Neural progenitor cell (in vitro differentiated cells): ENCODE measurements at places on chromosomes 16 and 17. TPM values are rescaled to one million over a fixed set of nuclear protein-coding genes. Genes with fewer than 3 reads are reported as not detected.

- no peak overlapping the region for H3K27ac ChIP-seq
- H3K4me3 ChIP-seq, result no peak overlapping the region
- H3K4me1 ChIP-seq, result no peaks in the 10 kb centered on the region
- peaks cover 59% of the 10 kb centered on the region for H3K27me3 ChIP-seq
- no peaks in the 10 kb centered on the region for H3K36me3 ChIP-seq
These were observed 92.5 kb downstream of the ASIC2 start for GRCh38 chr17:33200587-33200986.

DNA sequence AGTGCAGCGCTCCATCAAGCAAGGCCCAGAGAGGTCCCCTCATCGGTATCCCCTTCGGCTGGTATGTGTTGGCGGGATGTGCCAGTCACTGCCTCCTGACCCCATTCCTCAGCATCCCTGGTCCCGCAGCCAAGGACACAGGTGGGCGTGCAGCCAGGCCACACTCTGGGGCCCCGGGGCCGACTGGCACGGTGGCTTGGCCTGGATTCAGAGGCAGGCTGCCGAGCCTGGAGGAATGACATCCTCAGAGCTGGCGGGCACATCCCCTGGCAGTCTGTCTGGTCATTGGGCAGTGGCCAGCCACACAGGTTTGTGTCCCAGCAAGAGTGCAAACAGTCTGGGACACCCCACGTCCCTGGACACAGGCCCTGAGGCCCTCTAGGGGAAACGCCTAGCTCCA, 111.1 kb downstream of the SDK2 start:
- H3K27me3 ChIP-seq, result no peaks in the 10 kb centered on the region
- no peak overlapping the region for H3K27ac ChIP-seq
- no peak for DNase-seq
- no peak overlapping the region for H3K4me3 ChIP-seq
- no peaks in the 10 kb centered on the region for H3K36me3 ChIP-seq

DNA sequence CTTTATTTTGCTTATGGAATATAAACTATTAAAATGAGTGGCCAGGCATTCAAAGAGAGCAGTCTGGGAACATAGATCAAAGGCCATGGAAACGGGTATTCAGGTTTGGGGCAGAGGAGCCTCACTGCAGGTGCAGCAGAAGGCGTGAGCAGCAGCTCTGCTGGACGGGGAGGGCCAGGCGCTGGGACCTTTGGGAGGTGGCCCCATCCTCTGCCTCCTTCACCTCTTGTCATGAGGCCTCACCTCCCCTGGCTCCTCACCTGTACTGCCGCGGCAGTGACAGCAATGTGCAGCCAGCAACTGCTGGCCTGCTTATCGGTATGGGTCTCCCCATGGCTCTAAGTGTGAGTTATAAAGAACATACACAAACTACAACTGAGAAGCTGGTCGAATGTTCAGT, 109.4 kb downstream of the CDK5R1 start:
- no peak overlapping the region for H3K27ac ChIP-seq
- no peaks in the 10 kb centered on the region for H3K27me3 ChIP-seq
- H3K36me3 ChIP-seq, result no peaks in the 10 kb centered on the region
- no peak overlapping the region for H3K4me3 ChIP-seq

GRCh38 chr17:30375661-30376060, 3.1 kb upstream of the CPD start:
- H3K27ac ChIP-seq, result no peak overlapping the region
- H3K36me3 ChIP-seq, result no peaks in the 10 kb centered on the region
- peaks cover 29% of the 10 kb centered on the region for H3K27me3 ChIP-seq
- H3K4me1 ChIP-seq, result peaks cover 24% of the 10 kb centered on the region

DNA sequence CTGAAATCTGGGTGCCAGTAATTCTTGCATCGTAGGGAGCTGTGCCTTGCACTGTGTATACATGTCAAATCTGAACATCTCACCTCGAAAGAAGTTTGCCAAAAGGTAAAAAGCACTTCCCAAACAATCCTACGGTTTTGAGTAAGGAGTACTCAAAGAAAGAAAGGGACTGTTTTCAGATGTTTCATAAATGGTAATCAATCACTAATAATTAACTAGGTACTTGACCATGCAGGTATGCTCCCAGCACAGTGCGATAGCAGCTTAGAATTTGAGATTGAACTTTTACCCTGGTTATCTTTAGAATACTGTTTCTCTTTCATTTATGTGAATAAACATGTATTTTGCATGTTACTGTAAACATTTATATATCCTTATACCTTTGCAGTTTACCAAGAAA, 39.0 kb downstream of the PRKCA start:
- no peak overlapping the region for H3K4me3 ChIP-seq
- H3K27me3 ChIP-seq, result no peaks in the 10 kb centered on the region
- no peak overlapping the region for H3K27ac ChIP-seq
- H3K4me1 ChIP-seq, result no peaks in the 10 kb centered on the region

- H3K27me3 ChIP-seq, result no peaks in the 10 kb centered on the region
- H3K27ac ChIP-seq, result peak overlapping the region; percentile 44
- peak; percentile 66 for DNase-seq
- no peaks in the 10 kb centered on the region for H3K36me3 ChIP-seq
- no peak overlapping the region for H3K4me3 ChIP-seq
These were observed 4.6 kb downstream of the ANKRD13B start for GRCh38 chr17:29597361-29598172.

DNA sequence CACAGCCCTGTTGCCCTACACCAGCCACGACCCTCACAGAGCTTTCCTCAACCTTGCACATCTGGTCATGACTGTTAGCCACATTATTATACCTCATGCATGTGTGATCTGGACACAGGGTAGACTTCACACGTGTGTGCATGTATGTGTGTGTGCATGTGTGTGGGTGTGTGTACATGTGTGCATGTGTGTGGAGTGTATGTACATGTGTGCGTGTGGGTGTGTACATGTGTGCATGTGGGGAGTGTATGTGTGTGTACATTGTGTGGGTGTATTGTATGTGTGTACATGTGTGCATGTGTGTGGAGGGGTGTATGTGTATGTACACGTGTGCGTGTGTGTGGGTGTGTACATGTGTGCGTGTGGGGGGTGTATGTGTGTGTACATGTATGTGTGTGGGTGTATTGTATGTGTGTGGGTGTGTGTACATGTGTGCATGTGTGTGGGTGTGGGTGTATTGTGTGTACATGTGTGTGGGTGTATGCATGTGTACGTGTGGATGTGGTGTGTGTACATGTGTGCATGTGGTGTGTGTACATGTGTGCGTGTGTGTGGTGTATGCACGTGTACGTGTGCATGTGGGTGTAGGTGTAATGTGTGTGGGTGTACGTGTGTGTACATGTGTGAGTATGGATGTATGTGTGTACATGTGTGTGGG, 130.2 kb downstream of the C16orf95 start:
- H3K4me1 ChIP-seq, result peaks cover 16% of the 10 kb centered on the region
- DNase-seq, result no peak
- no peak overlapping the region for H3K27ac ChIP-seq
- H3K4me3 ChIP-seq, result no peak overlapping the region
- no peaks in the 10 kb centered on the region for H3K27me3 ChIP-seq
- H3K36me3 ChIP-seq, result no peaks in the 10 kb centered on the region

DNA sequence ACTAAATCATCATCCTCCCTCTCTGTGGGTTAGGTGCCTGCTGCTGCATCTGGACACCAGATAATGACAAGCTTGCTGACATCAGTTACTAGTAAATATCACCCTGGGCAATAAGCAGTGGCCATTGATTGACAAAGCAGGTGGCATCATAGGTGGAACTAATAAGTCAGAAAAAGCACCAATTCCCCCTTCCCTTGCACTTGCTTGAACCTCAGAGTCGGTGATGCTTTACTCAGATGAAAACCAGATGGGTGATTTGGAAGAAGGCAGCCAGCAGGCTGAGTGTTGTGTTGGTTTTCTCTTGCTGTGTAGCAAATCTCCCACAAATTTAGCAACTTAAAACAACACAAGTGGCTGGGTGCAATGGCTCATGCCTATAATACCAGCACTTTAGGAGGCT, 146.9 kb upstream of the NOL11 start:
- no peaks in the 10 kb centered on the region for H3K36me3 ChIP-seq
- H3K27me3 ChIP-seq, result no peaks in the 10 kb centered on the region
- no peak for DNase-seq
- H3K27ac ChIP-seq, result no peak overlapping the region
- H3K4me1 ChIP-seq, result no peaks in the 10 kb centered on the region

DNA sequence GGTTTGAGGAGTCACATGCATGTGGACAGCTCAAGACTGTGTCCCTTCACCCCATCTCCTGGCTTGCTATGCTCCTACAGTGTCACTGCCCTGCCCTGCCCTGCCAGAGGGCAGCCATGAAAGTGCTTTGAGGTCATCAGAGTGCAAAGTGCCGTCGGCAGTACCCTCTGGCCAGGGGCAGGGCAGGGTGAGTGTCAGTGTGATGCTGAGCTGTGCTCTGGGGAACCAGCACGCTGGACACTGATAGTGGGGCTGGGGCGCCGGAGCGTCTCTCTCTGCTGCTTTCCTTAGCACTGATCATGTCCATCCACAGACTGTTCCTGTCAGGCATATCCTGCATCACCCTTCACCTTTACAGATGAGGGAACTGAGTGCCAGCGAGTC, 1.6 kb upstream of the SPATA32 start:
- H3K4me1 ChIP-seq, result peaks cover 8% of the 10 kb centered on the region
- no peak for DNase-seq

The NXPH3 gene
- 3.6 and 10.7 TPM in 2 replicates for total RNA-seq

The TGFB1I1 gene
- 0.09 TPM in 1 of 2 replicates, not detected in the other for total RNA-seq

The RNF112 gene
- total RNA-seq, result 0.86 and 1.8 TPM in 2 replicates

The NRN1L gene
- total RNA-seq, result 0.54 and 2.0 TPM in 2 replicates
